ENCODE measurements at places on chromosomes 7 and 10.
A peak's percentile ranks its signal among the peaks of the same experiment; 100 is the strongest.

- peak; percentile 19 for DNase-seq
These were observed 37.9 kb upstream of the RASGEF1A start for GRCh38 chr10:43304687-43305333.

GRCh38 chr10:28542728-28543127 is 9.8 kb downstream of the WAC start:
- no peak for DNase-seq

DNA sequence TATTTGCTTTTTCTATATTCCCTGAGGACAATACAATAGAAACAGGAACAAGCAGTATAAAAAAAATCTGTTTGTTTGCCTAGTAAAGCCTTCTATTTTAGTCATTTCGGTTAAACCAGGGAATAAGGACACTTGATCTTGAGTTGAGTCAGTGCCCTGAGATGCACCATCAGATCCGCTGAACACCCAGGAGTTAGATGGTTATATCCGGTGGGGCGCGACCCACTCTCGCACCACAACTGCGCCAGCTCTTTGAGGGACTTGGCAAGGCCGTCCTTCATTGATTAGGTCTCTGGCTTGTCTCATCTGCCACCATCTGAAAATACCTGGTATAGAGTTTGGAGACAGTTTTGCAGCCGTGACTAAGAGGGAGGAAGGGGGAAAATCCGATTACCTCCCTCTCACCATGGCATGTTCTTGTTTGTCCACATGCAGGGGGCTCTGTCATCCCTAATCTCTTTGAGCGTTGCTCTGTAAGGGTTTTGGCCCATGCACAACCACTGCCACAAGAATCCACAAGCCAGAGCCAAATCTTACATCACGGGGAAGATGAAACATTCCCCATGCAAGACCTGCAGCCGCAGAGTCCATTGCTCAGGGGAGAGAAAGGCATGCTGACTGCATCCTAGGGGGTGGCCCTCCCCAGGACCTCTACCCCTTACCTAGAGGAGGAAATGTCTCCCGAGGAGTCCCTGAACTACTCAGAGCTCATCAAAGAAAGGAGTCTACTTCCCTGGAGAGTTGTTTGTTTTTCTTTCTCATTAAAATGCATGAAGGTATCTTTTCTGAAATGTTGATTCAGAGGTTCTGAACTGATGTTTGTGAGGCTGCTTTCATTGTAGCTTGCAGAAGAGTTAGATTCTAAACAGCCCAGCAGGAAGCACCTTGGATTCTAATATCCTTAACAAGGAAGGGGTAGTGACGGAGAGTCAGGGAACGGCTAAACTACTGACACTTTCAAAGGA is 101.6 kb upstream of the FAM171A1 start:
- no peak for DNase-seq

- DNase-seq: no peak
These were observed 54.0 kb upstream of the NMT2 start for GRCh38 chr10:15222511-15222910.

GRCh38 chr10:114492351-114493037 is 88.2 kb upstream of the AFAP1L2 start:
- no peak for DNase-seq

DNA sequence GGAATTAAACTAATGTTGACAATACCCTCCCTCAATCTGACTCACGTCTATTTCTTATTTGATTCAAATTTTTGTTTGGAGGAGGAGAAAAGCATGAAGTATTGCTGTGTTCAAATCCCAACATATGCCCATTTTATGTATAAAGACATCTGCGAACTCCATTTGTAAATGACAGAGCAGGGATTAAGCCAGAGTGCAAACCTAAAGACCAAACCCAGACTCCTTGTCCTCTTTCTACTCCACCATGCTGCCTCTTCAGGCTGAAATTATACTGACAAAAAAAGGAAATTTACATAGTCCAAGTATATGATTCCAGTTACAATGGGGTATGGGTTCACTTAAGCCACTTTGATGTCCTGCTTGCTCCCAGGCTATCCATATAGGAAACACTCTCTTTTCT is 383.1 kb downstream of the ADRA2A start:
- DNase-seq: no peak

GRCh38 chr7:2670720-2671391 is 17.1 kb upstream of the AMZ1 start:
- DNase-seq: peak; percentile 21

GRCh38 chr10:82037076-82037475 is 162.1 kb downstream of the NRG3 start:
- DNase-seq: no peak

DNA sequence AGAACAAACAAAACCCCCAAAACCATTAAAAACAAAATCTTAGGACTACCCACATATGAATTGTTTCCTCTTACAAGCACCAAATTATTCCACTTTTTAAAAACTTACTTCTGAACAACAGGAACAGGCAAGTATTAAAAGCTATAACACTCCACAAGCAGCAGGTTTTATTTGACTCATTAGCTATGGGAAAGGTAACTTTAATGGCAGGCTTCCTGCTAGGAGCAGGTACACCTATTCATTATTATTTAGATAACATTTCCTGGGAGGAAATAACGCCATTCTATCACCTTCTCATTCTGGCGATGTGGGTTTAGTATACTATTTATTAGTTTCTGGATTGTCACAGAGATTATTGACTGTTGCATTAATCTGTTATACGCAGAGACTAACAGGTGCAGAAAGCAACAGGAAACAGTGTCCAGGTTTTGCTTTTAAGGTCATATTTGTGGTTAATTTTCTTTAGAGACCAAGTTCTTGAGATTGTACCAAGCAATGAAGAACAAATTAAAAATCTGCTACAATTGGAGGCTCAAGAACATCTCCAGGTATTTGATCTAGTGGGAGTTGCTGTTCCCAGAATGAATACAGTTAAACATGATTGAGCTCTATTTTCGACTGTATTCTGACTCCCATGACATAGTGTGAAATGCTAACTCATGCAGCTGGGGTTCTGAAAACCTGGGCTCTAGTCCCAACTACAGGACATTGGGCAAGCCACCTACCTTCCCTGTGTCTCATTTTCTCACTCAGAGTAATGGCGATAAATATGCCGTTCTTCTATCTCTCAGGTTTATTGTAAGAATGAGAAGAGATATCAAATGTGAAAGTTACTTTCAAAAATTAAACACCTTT is 2.0 kb downstream of the CPA2 start:
- DNase-seq: no peak

- no peak for DNase-seq
These were observed 9.6 kb downstream of the EPC1 start for GRCh38 chr10:32337350-32337749.

DNA sequence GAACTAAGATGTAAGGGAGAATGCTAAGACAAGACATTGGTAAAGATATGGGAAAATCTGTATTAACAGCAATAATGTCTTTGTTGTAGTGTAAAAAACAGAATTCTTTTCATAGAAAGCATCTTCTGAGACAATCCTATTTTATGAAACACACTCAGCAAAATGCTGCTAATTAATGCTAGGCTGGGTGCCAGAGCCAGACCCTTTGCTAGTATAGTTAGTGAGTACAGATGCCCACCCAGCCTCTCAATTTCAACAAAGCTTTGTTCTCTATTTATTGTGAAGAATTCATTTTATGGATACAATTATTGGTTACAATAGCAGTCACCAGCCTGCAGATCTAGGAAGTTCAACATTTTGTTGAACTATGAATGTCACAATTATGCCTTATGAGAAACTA is 131.0 kb downstream of the SEM1 start:
- DNase-seq: no peak

DNA sequence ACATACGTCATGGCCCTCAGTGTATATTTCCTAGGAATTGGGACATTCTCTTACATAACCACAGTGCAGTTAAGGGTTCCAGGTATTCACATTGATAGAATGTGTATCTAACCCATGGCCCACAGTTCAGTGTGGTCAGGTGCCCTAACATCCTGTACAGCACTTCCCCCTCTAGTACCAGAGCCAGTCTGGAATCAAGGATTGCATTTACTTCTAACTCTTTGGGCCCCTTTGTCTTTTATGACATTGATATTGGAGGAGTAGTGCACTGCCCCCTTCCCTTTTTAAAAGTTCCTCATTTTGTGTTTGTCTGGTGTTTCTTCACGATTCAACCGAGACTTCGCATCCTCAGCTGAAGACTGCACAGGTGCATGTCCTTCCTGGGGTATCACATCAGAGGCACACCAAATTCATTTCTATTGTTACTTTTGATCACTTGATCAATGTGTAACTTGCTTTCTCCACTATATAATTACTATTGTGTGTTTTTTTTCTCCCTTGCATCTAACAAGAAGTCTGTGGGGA is 22.4 kb upstream of the NPFFR1 start:
- DNase-seq: no peak

- DNase-seq: no peak
These were observed 63.7 kb downstream of the COL13A1 start for GRCh38 chr10:69865450-69865849.

DNA sequence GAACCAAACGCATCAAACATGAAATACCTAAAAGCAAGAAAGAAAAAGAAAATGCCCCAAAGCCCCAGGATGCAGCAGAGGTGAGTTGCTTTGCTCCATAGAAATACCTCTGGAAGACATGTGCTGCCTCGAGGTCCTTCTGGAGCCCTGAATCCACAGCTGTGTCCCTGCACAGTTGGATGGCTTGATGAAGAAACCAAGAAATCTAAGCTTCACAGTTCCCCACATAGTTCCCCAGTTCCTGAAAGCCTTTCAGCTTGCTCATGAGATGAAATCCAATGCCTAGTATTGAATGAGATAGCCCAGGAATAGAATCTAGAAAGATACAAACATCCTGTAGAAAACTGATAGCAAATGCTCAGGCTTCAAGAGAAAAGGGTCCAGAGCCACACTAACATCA is 182.8 kb downstream of the RTKN2 start:
- DNase-seq: no peak

- no peak for DNase-seq
These were observed 257.0 kb downstream of the PHTF2 start for GRCh38 chr7:78055599-78055998.

DNA sequence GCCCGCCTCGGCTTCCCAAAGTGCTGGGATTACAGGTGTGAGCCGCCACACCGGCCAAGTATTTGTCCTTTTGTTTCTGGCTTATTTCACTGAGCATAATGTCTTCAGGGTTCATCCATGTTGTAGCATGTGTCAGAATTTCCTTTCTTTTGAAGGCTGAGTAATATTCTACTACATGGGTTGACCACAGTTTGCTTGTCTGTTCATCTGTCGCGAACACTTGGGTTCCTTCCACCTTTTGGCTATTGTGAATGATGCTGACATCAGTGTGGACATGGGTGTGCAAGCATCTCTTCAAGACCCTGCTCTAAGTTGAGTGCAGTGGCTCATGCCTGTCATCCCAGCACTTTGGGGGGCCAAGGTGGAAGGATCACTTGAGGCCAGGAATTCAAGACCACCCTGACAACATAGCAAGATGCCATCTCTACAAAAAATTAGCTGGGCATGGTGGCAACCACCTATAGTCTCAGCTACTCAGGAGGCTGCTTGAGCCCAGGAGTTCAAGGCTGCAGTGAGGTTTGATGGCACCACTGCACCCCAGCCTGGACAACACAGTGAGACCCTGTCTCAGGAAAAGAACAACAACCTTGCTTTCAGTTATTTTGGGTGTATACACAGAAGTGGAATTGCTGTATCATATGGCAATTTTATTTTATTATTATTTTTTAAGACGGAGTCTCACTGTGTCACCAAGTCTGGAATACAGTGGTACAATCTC is 17.0 kb downstream of the CHST12 start:
- DNase-seq: no peak

- no peak for DNase-seq
These were observed 405.6 kb downstream of the TYW1 start for GRCh38 chr7:67402280-67402679.

DNA sequence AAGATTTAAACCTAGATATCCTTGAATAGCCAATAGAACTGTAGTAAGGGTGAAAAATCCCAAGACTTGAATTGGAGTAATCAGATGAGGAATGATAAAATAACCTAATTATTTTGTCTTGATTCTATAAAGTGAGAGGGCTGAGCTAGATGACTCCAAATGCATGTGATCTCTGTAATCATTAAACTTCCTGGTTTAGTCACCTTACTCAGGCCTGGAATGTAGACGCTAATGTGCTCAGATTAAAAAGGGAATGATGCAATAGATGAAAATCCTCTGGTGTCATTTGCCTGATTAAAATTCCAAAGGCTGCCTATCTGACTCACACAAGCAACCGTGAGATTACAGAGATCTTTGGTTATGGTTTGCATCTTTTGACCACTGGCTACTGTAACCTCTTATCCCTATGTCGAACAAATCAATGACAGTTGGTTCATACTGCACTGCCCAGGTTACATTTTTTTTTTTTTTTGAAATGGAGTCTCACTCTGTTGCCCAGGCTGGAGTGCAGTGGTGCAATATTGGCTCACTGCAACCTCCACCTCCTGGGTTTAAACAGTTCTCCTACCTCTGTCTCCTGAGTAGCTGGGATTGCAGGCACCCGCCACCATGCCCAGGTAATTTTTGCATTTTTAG is 2.9 kb upstream of the HKDC1 start:
- DNase-seq: peak; percentile 77

GRCh38 chr7:65907501-65908198 is 34.8 kb downstream of the VKORC1L1 start:
- no peak for DNase-seq

GRCh38 chr10:117078168-117078837 is 59.8 kb downstream of the VAX1 start:
- no peak for DNase-seq

DNA sequence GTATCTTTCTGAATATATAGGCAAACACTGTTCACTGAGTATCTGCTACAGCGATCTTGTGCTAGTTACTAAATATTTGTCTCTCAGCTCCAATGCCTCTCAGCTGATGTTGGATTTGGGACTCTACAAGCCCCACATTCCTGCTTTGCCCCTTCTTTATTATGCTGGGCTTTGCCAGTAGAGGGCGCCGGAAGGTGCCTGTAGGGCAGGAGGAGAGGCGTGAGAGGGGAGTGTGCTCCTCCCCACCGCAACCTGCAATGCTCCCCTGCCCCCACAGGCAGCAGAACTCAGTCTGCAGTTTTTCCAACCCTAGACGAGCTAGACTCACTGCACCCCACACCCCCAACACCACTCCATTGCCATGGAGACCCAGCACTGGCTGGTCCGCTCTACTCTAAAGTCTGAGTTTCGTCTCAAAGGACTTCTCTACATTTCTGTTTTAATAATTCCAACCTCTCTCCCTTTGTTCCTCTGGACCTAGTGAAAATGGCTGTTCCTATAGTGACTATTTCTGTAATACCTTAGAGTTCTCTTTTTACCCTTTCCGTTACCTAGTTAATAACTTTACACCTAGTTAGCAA is 337.6 kb downstream of the CCSER2 start:
- DNase-seq: no peak

DNA sequence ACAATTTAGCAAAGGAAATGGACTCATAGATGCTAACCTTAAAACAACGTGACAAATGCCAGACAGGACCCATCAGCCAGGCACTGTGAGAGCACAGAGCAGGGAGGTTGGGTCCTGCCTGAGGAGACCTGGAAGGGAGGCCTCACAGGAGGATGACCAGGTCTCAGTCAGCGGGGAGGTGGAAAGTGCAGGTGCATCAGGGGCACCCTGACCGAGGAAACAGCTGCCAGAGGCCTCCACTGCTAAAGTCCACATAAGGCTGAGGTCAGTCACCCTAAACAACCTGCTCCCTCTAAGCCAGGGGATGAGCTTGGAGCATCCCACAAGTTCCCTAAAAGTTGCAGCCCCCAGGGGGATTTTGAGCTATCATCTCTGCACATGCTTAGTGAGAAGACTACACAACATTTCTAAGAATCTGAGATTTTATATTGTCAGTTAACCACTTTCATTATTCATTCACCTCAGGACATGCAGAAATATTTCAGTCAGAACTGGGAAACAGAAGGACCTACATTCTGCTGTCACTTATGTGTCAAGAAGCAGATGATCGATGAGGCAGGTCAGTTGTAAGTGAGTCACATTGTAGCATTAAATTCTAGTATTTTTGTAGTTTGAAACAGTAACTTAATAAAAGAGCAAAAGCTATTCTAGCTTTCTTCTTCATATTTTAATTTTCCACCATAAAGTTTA is 157.6 kb upstream of the LANCL2 start:
- no peak for DNase-seq

Measured in HFFc6 (cell line).